ENCODE measurements at places on chromosomes 12 and 14.

- DNase-seq, result no peak
These were observed 54.9 kb downstream of the TMEM132D start for GRCh38 chr12:129848876-129849275.

- no peak for DNase-seq
These were observed 54.2 kb upstream of the BCL11B start for GRCh38 chr14:99326041-99326710.

DNA sequence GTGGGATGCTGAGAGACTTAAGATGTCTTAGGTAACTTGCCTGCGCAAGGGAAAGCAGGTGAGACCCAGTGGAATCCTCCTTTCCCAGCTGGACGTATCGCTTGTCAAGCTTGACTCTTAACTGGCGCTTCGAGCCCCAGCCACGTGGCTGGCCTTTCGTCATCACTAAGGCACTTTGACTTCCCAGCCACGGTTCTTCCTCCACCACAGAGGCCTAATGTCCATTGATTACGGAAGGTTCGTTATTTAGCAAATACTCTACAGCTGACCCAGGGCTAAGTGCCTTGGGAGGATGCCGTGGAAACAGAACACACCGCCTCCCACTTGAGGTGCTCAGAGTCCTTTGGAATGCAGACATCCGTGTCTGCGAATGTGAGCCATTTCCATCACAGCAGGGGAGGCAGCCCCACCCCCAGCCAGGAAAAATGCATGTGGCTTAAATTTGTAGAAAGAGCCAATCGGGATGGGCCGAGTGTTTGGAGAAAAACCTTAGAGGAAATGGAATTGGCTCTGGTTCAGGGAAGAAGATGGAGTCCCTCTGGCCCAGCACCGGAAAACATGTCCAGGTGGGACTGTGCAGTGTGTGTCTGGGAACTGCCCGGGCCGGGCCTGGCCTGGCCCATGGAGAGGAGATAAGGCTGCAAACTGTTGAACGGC lies 115.7 kb downstream of the PLXNC1 start:
- no peak for DNase-seq

- no peak for DNase-seq
These were observed 31.7 kb upstream of the HDAC7 start for GRCh38 chr12:47851303-47851952.

DNA sequence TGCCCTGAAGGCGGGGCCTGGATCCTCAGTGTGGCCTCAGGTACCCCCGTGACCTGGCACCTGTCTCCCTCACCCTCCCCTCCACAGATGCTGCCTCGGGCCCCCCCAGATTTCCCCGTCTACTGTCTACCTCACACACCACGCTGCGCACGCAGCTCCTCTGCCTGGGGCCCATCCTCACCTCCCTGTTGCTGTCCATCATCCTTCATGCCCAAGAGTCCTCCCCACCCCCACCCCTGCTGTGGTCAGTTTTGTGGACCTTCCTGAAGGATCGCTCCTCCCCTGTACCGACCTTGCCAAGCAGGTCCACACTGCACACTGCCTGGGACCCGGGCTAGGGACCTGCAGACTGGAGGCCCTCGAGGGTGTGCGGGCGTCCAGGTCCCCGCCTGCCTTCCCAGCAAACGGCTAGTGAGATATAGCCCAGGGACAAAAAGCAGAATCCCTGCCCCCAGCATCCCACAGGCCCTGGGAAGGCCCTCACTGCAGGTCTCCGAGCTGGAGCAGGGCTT lies 197.4 kb upstream of the DIO3 start:
- DNase-seq, result no peak

DNA sequence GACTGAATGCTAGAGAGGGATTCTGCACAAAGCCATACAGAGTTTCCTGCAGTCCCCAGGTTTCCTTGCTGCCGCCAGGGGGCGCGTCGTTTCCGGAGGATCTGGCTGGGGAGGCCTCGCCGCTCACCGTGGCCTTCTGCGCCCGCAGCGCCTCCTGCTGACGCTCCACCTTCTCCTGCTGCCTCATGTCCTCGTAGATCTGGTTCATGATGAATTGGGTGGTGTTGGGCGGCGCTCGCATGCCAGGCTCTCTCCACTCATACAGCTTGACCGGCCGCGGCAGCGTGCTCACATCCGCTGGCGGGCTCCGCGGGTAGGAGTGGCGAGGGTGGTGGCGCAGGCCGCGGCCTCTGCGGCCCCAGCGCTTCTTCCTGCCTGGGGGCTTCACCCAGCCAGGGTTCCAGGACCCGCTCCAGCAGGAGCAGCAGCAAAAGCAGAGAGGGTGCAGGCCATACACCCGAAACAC lies 987 bp downstream of the CCER1 start:
- DNase-seq, result peak; percentile 27

DNA sequence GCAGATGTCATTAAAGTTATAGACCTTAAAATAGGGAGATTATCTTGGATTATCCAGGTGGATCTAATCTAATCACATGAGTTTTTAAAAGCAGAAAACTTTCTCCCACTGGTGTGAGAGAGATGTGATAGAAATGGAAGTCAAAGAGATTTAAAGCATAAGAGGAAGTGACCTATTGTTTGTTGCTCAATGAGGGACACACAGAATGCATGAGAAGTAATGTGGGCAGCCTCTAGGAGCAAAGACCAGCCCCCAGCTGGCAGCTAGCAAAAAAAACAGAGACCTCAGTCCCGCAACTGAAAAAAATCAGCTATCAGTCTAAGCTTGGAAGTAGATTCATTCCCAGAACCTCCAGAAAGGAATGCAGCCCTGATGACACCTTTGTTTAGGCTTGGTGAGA lies 24.6 kb upstream of the ANP32D start:
- no peak for DNase-seq

- no peak for DNase-seq
These were observed 68.8 kb upstream of the RTL1 start for GRCh38 chr14:100972118-100972897.

- no peak for DNase-seq
These were observed 224.7 kb downstream of the MON2 start for GRCh38 chr12:62691309-62691708.

DNA sequence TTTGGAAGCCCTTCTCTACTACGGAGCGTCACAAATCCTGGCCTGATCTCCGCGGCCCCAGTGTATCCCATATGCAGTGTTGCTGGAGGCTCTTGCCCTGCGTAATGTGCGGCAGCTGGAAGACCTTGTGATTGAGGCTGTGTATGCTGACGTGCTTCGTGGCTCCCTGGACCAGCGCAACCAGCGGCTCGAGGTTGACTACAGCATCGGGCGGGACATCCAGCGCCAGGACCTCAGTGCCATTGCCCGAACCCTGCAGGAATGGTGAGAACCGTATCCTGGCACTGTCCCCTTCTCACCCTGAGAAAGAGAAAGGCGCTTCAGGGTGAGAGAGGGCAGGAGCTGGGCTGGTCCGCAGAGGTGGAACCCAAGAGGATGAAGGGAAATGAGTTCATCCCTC lies 5.3 kb downstream of the COPS7A start:
- DNase-seq, result no peak

GRCh38 chr12:8035440-8036010 lies 3.0 kb downstream of the FOXJ2 start:
- DNase-seq, result no peak

- DNase-seq, result no peak
These were observed 188.7 kb downstream of the TTC8 start for GRCh38 chr14:89013098-89013504.

GRCh38 chr14:64440494-64440893 lies 24.8 kb upstream of the AKAP5 start:
- DNase-seq, result no peak

GRCh38 chr12:28457785-28458184 lies 267.5 kb downstream of the CCDC91 start:
- DNase-seq, result no peak

- DNase-seq, result no peak
These were observed 114.7 kb upstream of the FKBP4 start for GRCh38 chr12:2679816-2680675.

- no peak for DNase-seq
These were observed 7.8 kb downstream of the JAG2 start for GRCh38 chr14:105160776-105161175.

GRCh38 chr14:58002618-58003017 lies 136.7 kb upstream of the SLC35F4 start:
- DNase-seq, result no peak

DNA sequence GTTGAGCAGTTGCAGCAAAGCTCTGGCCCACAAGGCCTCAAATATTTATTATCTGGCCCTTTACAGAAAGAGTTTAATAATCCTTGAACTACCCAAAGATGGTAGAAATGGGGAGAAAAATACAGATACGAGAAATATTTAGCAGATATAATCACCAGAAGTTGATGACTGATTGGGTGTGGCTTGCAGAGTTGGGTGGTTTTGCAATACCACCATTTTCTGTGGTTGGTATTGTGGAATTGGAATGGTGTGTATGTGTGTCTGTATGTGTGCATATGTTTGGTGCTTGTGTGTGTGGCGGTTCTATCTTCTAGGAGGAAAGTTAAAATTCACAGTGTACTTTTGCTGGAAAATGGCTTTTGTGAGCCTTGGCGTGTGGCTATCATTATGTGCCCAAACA lies 85.4 kb upstream of the MANSC4 start:
- no peak for DNase-seq

DNA sequence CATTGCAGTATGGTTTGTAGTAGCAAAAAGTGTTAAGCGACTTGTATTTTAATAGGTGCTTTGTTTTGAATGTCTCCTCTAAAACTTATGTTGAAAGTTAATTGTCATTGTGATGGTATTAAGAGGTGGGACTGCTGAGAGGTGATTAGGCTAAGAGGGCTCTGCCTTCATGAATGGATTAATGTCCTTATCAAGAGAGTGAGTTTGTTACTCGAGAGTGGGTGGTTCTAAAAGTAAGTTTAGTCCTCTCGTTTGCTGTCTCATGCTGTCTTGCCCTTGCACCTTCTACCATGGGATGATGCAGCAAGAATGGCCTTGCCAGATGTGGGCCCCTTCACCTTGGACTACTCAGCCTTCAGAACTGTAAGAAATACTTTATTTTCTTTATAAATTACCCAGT lies 17.4 kb downstream of the ZDHHC17 start:
- DNase-seq, result no peak

- DNase-seq, result no peak
These were observed 14.8 kb downstream of the SGPP1 start for GRCh38 chr14:63713058-63713457.

DNA sequence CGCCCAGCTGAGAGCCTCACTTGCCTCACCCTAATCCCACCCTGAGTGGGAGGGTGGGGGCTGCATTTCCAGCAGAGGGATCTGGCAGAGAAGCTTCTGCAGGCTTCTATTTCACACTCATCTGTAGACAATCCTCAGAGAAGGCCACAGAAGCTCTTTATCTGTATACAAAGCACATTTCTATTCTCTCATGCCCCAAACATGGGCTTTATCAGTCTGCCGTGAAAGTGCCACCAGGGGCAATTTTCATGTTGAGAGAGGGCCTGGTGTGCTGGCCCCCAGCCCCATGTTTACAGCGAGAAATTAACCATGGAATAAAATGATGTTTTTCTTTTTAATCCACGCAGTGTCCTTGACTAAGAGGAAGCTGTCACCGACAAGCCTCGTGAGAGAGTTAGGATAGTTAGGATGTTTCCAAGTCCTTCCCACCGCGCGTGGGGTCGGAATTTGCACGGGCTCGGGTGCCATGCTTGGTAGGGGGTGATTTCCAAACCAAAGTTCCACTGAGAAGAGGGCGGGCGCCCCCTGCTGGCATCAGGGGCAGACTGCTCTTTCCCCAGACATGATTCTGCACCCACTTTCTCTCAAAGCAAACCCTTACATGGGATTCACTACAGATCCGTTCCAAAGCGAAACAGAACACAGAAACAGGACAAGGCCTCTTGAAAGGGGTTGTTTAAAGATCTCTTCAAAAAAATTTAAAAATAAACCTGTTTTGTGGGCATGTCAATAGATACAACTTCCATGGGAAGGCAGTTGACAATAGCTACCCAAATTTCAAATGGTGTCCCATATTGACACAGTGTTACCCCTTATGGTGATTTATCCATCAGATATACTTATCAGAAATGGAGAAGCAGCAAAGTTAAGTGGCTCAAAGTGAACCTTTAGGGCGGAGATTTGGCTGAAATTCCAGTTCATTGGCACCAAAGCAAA lies 19.4 kb downstream of the BDKRB1 start:
- peak; percentile 69 for DNase-seq

DNA sequence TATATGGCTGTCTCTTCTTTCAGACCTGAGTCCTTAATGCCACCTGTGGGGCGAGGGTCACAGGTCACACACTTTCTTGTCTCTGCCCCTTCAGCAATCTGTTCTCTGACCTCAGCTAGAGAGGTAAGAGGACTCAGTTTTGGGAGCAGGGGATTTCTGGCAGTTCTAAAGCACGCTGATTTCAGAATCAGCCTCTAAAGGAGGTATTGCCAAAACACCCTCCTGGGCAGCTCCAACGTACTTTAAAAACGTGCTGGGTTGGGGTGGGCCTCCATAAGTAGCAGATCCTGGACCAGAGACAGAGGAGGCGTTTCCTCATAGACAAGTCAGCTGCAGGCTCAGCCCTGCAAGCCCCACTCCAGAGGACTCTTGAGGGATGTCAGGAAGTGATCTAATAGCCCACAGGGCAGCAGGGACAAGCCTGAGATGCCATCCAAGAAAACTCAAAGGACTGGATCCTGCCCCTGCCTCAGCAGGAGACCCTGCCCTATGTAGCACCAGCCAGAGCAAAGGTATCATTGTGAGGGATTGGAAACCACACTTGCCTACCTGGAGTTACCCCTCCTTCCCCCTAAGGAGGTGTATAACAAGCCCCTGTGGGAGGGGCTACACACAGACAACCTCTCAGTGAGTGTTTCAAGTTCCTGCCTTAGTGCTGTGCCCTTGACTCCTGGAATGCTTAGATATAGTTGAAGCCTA lies 8.5 kb downstream of the CTDSP2 start:
- DNase-seq, result no peak

- DNase-seq, result no peak
These were observed 56.9 kb downstream of the CDC42BPB start for GRCh38 chr14:103000291-103000921.

DNA sequence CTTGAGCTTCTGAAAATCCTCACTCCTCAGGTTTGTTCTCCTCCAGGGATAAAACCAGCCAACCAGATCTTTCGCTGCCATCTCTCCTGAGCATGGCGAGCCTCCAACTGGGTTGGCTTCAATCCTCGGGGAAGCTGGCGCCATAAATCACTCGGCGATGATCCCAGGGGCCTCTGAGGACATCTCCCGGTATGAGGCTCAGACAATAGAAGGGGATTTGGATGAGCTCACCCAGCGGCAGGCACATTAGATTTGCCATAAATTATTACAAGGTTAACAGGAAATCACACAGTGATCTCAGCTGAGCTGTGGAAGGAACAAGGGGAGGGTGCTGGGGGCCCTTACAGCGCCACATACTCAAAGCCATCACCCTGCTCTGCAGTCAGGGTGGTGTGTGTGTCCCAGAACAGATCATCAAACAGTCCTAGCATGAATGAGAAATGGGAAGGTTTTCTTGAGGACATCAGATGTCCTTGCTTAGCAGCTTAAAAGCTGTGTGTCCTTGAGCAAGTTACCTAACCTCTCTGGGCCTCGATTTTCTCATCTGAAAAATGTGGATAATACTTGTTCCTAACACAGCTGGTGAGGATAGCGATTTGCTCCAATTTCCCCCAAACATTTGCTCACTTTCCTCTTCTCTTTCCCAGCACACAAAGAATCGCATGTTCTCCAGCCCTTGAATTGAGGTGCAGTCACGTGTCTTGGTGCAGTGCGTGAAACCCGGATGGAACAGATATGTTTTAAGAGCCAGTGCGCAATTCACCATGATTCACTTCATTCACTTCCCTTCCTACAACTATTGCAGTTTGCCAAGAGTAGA lies 142.8 kb downstream of the SCARB1 start:
- DNase-seq, result no peak

- no peak for DNase-seq
These were observed 341.8 kb downstream of the GLT1D1 start for GRCh38 chr12:129195081-129195480.

- DNase-seq, result no peak
These were observed 7.6 kb upstream of the PDE1B start for GRCh38 chr12:54541751-54542290.
